Caudate nucleus (tissue), 63 donors: ENCODE measurements at places on chromosomes 12 and 14.

- DNase-seq = no peak
These were observed 48.7 kb downstream of the EID3 start for GRCh38 chr12:104352106-104352713.

GRCh38 chr12:53495903-53496751, 3.1 kb downstream of the MAP3K12 start:
- no peak for DNase-seq

- no peak for DNase-seq
These were observed 11.3 kb downstream of the ATP2B1 start for GRCh38 chr12:89697296-89697695.

GRCh38 chr12:80636832-80637231, 70.6 kb upstream of the MYF6 start:
- DNase-seq = no peak

DNA sequence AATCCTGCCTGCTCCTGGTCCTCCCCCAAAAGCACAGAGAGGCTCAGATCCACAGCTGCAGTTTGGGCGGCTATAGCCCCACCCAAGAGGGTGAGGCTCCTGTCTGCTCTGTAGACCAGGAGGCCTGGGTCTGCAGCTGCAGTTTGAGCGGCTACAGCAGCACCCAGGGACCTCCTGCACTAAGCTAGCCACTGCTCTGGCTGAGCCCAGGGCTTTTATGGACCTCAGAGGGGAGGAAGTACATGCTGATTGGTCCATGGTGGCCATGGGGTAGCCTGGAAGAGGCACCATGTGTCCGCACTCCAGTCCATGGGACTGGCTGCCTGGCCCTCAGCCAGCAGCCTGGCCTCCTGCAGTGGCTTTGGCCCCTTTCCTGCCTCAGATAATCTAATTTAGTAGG, 49.6 kb upstream of the GSC start:
- DNase-seq = no peak

DNA sequence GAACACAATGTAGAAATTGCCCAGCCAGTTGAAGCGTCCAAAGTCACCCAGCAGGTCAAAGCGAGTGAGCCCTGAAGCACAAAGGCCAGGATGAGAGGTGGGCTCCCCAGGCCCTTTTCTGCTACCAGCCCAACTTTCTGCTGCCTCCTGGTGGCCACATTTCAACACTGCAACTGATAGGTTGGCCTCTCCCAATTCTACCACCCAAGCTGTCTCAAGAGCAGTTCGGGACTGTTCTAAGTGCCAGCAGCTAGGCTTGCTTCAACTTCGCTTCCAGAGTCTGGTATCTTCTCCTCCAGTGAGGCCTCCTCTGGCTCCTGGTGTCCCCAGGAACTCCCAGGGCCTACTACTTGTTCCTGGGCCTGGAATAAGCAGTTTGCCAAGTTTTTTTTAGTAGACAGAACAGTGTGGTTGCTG, 3.4 kb upstream of the DHH start:
- no peak for DNase-seq

DNA sequence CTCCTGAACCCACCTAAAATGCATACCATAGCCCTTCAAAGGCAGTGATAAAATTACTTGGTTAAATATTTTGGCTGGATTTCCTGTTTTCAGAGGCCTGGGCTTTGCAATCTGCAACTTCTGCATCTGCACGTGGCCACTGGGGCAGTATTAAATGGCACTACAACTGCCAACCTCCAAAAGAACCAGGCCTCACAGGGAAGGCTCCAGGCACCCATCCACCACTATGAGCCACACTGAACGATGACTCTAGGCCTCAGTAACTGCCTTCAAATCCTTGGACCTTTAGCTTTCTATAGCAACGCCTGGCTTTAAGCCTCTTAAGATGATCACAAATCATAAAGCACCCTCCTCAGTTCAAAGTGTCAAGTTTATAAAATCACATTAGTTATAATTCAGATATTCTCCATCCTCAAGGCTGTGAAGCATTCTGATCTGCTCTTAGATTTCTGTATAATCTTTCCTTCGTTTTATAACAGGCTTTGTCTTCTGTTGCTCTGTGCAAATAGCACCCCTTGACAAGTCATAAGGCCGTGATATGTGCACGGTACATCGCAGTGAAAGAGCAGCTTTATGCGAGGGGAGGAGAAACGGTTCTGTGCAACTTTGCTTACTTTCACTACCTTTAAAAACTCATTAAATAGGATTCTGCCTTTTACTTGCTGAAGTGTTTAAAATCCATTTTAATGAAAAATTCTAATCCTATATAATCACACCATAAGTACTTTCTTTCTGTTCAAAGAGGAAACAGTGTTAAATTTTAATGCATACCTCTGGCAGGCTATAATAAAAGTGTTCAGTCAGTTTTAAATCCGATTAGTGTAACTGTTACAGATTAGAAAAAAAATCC, 196.4 kb upstream of the G2E3 start:
- DNase-seq = no peak

DNA sequence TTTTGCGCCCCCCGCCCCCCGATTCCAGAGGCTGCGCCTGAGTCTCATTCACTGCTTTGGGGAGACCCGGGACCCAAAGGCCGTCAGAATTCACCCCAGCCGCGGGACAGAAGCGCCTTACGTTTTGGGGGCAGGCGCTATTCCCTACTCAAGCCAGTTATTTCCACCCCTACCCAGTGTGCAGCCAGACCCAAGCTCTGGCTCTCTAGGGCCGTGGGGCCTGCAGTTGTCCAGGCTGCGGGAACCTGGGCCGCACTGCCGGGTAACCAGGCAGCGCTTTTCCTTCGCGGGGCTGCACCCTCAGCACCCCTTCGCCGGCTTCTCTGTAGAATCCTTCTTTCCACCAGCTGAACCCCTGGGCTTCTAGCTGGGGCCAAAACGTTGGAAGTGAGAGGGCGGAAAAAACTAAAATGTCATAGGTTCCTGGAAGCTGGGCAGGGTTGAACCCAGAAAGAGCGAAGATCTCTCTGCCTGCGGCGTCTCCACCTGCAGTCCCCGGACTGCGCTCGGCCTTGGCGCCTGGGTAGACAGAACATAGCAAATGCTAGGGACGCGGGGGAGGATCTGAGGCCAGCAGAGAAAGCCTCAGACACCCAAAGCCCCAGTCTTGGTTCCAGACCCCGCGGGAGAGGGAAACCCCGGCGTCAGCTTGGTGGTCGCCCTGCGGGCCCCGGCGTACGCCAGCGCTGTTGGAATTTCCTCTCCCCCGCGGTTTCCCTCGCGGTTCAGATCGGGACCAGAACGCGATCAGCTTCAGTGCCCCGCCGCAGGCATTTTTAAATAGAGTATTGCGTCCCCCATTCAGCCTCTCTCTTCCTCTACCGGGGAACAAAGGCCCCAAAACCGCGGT, 18.3 kb downstream of the TBX3 start:
- DNase-seq = no peak

DNA sequence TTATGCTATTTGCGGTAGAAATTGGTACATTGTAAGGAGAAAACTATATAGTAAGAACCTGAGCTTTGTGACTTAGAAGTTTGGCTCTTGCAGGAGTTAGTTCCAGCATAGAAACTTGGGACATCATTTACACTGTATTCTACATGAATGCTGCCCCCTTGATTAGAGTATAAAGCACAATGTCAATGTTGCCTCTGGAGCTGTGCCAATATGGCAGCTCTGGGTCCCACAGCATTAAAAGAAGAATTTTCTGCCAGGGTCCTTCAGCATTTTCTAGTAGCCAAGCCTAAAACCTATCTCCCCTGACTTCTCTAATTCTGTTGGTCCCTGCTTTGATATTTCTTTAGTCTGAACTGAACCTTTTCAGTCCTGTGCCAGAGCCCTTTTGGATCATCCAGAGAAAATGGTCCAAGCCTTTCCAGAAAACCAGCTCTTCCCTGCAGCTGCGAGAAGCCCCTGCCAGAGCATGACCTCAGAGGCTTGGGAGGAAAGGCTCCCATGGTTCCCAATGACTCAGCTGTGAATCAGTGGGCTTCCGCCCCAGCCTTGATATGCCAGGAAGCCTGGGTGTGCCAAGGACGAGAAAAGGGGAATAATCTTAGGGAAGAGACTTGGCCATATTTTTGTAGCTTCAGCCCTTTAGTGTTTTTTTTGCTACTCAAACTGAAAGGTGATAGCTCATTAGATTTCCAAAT, 43.2 kb downstream of the PLEKHG7 start:
- peak; percentile 46 for DNase-seq

GRCh38 chr14:32050878-32051277, 26.2 kb upstream of the ARHGAP5 start:
- no peak for DNase-seq
